ENCODE measurements at places on chromosomes 12 and 14.
A peak's percentile ranks its signal among the peaks of the same experiment; 100 is the strongest.

- no peak for DNase-seq
Measured at GRCh38 chr14:53880761-53881160, 75.9 kb downstream of the BMP4 start.

DNA sequence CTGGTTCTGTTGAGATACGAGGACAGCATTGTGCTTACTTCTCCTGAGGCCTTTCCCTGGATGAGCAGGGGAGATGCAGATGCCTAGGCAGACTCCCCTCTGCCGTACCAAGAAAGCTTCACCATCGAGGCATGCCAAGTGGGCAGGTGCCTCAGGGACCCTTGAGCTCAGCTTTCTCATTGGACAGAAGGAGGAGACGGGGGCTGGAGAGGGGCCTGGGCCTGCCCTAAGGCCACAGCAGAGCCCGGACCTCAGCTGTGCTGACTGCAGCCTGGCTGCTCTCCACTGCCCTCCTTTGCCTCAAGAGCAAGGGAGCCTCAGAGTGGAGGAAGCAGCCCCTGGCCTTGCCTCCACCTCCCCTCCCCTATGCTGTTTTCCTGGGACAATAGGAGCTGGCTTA, 23.4 kb downstream of the SERPINA1 start:
- no peak for DNase-seq

GRCh38 chr12:82688596-82688995, 1.9 kb downstream of the TMTC2 start:
- DNase-seq: no peak

DNA sequence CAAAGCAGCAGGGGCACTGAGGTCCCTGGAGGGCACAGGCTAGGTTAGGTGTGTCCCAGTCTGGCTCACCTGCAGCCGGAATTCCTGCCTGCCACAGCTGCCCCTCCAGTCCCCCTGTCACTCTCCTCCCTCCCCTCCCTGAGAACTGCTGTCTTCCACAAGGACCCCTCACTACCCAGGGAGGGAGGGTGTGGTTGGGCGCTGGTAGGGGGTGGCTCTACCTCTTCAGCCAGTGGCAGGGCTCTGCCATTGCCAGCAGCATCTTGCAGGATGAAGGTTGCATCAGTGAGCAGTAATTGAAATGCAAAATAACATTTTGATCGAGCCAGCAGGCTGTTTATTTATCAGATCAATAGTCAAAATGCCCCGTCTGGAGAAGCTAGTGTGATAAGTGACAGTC, 45.7 kb downstream of the ESRRB start:
- no peak for DNase-seq

DNA sequence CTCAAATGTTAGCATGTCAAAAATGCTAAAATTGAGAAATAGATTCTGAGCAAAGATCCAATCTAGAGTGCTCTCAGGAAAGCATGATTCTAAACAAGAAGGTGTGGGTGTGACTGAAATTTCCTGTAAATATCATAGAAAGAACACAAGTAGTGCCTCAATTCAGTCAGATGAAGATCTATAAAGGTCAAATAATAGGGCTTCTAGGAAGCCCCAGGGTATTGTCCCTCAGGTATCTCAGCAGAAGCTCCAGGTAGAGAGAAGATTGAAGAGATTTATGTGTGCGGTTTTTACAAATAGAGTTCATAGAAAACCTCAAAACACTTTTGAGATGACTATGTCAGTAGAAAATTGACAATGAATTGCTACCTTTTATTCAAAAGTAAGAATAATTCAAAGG, 13.0 kb downstream of the KLRD1 start:
- DNase-seq: no peak

GRCh38 chr12:123076604-123077297, 74.1 kb downstream of the PITPNM2 start:
- no peak for DNase-seq

GRCh38 chr12:109448272-109448671, 28.8 kb downstream of the KCTD10 start:
- no peak for DNase-seq

DNA sequence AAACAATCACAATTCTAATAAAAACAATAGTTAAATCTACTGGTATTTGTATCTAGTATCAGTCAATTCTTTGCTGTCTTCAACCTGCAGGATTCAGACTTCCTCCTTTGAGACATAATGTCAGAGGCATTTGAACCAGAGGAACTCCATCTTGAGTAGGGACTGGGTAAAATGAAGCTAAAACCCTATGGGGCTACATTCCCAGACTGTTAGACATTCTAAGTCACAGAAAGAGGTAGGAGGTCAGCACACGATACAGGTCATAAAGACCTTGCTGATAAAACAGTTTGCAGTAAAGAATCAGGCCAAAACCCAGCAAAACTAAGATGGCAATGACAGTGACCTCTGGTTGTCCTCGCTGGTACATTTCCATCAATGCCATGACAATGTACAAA, 48.2 kb upstream of the MAP3K9 start:
- no peak for DNase-seq

DNA sequence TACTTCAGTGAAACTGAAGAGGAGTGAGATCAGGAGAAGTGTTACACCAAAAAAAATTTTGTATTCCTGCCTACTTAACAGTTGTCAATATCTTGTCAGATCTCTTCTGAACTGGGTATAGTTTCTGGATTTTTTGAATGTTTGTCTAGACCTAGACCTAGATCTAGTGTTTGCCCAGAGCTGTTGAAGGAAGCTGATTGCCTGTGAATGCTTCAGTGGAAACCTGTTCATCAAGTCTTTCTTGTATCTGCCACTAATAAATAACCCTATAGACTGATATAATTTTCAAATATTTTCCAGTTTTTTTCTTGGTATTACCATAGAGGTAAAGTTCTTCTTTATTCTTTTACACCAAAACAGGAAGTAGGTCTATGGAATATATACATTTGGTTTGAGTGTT, 781.5 kb upstream of the FBXO33 start:
- DNase-seq: no peak

DNA sequence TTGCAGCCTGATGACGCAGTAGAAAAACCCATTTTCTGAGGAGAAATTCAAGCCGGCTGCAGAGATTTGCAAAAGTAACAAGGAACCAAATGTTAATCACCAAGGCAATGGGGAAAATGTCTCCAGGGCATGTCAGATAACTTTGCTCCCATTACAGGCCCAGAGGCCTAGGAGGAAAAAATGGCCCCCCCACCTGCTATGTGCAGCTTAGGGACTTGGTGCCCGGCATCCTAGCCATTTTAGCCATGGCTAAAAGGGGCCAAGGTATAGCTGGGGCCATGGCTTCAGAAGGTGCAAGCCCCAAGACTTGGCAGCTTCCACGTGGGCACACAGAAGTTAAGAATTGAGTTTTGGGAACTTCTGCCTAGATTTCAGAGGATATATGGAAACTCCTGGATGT, 351.9 kb downstream of the RGS6 start:
- DNase-seq: no peak

- no peak for DNase-seq
Measured at GRCh38 chr12:7075518-7075917, 15.0 kb downstream of the C1S start.

GRCh38 chr14:61388976-61389576, 67.7 kb downstream of the PRKCH start:
- no peak for DNase-seq

DNA sequence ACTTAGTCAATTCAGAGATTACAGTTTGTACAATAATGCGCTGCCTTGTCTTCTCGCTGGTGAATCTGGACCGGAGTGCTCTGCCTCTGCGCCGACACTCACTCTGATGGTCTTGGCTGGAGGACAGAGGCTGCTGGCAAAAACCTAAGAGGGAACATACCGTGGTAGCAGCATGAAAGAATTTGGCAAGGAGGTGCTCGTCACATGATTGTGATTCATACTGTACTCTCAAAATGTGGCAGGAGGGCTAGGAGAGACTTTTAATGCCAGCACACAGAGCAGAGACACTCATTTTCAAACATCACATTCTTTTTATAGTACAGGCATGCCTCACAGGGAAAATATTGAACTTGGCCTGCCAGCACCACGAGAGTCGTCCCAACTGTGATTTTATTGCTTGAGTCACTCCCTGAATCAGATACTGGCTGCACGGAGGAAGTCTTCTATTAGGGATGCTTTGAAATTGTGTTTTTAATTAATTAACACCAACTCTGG, 67.8 kb downstream of the HMGA2 start:
- DNase-seq: no peak

GRCh38 chr12:82608706-82609105, 78.0 kb upstream of the TMTC2 start:
- DNase-seq: no peak

DNA sequence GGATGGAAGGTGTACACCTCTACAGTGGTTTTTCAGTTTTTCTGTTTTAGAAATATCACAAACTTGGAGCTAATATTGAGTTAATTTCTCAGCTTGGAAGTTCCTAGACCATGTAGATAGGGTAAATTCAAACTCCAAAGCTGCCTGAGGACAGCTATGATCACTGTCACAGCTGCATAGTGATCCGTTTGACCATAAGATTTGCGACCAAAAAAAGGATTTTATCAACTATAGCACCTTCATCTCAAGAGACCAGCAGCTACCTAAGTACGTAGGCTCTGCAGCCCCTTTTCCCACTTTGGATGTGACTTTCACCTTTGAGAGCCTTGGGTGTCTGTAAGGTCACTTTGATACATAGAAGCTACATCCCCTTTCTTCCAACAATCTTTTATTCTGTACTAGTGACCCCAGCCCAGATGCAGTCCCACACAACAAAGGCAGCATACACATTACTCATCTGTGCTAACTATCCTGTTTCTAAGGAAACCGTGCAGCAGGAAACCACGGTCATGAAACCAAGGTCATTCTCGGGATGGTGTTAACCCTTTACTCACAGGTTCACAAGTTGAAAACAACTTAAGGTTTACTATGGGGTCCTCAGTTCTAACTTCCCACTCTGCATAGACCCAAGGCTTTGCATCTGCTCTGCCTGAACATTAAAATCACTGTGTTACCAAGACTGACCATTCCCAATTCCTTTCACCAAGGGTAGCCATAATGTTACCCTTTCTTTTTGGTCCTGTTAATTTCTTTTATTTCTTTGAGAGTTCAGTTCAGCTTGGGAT, 75.4 kb downstream of the IFT81 start:
- no peak for DNase-seq

DNA sequence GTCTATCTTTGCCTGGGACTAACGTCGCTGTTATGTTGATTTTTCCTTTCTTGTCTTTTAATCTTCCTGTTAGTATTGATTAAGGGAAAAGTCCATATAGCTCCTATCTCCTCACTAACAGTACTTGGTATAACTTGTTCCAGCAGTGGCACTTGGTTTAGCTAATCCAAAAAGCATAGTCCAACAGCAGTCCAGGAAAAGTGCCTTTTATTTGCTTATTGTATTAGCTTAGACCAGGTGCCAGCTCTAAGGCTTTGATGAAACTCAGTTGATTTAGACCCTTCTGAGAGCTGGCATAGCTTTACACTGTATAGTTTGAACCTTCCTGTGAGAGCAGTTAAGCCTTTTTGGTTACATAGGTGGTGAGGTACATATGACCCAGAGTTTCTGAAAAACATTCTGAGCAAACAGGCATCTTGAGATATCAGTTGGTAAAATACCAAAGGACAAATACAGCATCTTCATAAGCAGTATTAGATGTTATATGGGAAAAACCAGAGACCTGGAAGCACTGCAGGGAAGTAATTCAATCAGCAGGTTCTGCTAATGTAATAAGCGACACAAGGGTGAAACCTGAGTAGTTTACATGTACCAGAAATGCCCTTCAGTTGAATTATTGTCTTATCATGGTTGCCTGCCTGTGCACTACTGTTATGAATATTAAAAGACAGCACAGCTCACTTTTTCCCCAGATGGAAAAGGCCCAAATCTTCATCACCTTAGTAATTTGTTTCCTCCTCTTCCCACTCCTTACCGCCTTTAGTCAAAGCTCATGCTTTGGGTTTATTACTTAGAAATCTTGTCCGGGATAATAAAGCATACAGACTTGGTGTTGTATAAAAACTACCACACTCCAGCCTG, 13.0 kb downstream of the PELI2 start:
- DNase-seq: no peak

DNA sequence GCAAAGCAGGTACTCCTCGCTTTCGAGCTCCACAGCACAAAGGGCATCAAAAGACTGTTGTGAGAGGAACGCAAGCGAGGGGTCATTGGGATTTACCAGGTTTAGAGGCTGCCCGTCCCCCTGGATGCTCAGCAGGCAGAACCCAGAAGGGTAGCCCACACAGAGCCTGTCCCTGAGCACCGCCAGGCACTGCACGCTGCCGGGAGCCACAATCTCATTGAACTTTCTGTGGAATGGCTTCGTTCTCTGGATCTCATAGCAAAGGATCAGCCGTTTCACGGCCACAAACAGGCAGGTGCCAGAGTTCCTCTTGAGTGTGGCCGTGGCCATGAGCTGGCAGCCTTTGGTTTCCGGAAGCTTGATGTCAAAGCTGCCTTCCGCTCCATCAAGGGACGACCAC, 21.5 kb downstream of the AMN start:
- DNase-seq: no peak

GRCh38 chr12:105487963-105488362, 157.5 kb downstream of the C12orf75 start:
- DNase-seq: no peak

GRCh38 chr14:72315714-72316113, 383.5 kb downstream of the RGS6 start:
- no peak for DNase-seq

GRCh38 chr12:11071414-11071813, 9.3 kb upstream of the TAS2R46 start:
- no peak for DNase-seq

GRCh38 chr12:56658921-56659320, 13.1 kb upstream of the ATP5F1B start:
- no peak for DNase-seq

DNA sequence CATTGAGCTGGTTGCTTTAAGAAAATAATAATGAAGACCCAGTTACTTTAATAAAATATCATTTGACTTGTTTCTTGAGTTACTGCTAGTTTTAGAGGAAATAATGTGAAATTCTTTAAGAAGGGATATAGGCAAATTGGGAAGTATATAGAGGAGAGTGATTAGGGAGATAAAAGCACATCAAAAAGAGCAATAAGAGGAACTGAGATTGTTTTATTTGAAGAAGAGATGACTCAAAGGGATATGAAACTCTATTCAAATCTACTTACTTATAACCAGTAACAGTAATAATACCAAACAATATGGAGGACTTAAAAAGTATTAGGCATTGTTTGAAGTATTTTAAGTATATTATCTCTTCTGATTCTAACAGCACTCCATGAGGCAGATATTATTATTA, 37.1 kb downstream of the LRRK2 start:
- peak; percentile 5 for DNase-seq

DNA sequence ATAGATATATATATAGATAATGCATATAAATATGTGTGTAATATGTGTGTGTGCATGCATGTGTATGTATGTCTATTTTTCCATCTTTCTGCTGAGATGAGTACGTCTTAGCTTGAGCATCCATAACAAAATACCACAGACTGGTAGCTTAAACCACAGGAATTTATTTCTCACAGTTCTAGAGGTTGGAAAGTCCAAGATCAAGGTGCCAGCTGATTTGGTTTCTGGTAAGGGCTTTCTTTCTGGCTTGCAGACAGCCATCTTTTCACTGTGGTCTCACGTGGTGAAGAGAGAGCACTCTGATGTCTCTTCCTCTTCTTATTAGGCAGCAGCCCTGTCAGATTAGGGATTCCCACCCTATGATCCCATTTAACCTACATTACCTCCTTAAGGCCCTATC, 47.3 kb downstream of the ACSM4 start:
- DNase-seq: no peak

- DNase-seq: no peak
Measured at GRCh38 chr14:103867523-103867953, 20.2 kb upstream of the PPP1R13B start.

GRCh38 chr12:4424422-4424821, 21.2 kb downstream of the FGF6 start:
- DNase-seq: no peak

- no peak for DNase-seq
Measured at GRCh38 chr12:58106195-58106594, 164.8 kb downstream of the ATP23 start.

GRCh38 chr12:116689521-116689920, 48.3 kb downstream of the SPRING1 start:
- DNase-seq: no peak
